GM12891 (cell line): ENCODE measurements at places on chromosomes 3 and 15.

DNA sequence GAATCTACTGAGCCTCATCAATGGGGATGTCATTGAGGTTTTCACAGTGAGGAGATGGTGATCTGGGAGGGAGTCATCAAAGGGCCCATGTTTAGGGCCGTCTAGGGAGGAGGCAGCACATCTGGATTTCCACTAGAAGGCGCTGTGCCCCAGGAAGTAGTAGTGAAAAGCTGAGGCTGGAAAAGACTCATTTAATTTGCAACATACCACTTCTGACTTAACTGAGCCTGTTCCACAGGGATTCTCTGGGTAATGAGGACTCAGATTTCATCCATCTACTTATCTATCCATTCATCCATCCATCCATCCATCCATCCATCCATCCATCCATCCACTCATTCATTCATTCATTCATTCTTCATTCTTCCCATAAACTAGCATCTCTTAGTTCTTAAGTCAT lies 17.4 kb upstream of the SHF start:
- no peak for DNase-seq

GRCh38 chr3:180018543-180018942 lies 18.2 kb downstream of the PEX5L start:
- no peak for DNase-seq

DNA sequence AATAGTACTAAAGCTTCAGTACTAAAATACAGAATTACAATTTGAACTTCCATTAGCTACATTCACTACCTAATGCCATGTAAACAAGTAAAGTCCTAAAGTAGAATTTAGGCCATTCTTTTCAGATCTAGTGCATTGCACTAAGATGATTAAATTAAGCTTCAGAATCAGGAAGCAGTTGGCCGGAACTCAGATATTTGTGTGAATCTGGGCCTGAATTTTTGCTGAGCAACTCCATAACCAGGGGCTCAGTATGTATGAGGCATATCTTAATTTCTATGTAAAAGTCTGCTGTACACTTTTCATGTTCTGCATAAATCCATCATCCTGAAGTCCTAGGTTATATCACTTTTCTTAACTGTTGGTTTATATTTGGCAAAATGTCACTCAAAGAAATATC lies 246.4 kb downstream of the RBMS3 start:
- no peak for DNase-seq

- no peak for DNase-seq
Observed at GRCh38 chr3:118801899-118802298, 232.7 kb downstream of the IGSF11 start.

DNA sequence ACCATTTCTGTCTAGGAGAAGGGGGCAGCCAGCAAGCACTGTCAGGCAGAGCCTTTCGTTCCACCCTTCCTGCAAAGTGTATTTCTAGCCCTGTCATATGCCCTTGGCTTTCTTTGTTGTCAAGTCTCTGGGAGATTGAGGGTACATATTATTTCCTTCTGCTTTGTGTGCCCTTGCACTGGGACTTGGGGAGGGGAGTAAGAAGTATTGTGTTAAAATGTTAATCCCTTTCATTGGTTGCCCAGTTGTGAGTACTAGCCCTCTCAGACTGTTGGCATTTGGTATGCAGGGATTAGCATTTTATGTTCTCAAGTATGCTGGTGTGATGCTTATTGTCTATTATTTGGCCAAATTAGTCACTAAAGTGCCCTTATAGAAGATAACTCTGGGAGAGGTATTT lies 63.9 kb downstream of the RBM6 start:
- DNase-seq = no peak

DNA sequence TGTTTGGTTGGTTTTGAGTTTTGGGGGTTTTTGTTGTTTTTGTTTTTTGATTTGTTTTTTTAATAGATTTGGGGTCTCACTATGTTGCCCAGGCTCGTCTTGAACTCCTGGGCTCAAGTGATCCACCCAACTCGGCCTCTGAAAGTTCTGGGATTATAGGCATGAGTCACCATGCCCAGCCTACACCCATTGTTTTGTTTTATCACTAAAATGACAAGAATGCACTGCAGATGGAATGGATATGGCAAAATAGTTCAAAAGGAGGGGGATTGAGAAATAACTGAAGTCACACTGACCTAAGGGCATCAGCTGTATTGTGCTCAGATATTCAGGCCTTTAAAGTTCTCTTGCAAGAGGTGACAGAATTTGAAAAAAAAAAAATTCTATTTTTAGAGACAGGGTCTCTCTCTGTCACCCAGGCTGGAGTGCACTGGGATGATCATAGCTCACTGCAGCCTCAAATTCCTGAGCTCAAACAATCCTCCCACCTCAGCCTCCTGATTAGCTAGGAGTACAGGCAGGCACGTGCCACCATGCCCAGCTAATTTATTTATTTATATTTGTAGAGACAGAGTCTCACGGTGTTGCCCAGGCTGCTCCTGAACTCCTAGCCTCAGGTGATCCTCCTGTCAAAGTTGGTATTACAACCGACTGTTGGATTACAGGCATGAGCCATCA lies 4.4 kb upstream of the RASA2 start:
- no peak for DNase-seq

GRCh38 chr3:27454914-27455313 lies 29.3 kb downstream of the SLC4A7 start:
- no peak for DNase-seq

DNA sequence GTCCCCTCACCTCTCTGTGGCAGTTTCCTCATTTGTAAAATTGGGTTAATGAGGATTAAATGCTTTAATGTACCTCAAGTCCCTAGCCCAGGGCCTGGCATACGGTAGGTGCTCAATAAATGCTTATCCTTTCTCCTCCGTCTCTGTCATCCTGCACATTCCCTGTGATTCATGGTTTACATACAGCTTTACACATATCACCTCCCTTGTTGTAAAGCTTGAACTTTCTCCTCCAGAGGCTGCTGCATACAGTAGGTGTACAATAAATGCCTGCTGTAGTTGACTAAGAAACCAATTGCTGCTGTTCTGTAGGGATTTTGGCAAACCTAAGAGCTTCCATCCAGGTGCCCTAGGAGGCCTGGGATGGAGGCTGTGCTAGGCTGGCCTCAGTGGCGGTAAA lies 1.5 kb upstream of the CSPG4 start:
- no peak for DNase-seq

DNA sequence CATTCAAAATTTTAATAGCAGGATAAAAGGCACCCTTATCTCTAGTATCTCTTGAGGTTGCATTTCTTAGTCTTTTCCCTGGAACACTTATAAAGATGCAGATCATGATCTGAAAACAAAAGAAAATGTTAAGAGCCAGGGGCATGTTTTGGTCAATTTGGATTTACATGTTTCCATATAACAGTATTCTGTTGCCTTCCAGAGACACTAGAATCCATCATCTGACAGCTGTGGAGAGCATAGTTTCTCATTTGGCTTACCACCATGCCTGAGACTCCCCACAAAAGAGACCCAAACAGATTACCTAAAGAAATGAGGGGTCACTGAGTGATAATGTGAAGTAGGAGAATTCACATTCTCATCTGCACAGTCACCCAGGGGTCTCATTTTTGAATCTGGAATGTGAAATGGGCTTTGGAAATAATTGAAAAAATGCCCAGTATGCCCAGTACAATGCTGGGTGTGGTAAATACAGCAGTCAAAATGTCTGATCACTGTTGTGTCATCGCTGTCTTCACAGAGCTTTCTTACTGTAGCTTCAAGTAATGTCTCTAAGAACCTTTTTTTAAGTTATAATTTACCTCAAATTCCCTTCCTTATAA lies 79.9 kb upstream of the ZBTB20 start:
- DNase-seq = no peak

- DNase-seq = no peak
Observed at GRCh38 chr3:15262021-15262420, 56.0 kb downstream of the CAPN7 start.

DNA sequence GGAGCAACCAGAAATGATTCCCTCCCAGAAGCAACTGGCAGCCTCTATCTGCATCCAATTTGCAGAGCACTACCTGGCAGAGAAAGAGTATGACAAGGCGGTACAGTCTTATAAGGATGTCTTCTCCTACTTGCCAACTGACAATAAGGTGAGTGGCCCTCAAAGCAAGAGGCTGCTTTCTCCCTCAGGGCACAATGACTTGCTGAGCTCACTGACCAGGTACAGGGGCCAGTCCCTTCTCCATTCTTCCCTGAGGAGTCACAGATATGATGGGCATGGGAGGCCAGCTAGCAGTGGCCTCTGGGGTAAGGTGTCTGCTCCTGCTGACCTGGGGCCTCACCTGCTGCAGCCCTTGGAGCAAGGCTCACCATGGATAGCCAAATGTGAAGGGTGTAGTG lies 20.3 kb downstream of the CSRNP1 start:
- DNase-seq = no peak

DNA sequence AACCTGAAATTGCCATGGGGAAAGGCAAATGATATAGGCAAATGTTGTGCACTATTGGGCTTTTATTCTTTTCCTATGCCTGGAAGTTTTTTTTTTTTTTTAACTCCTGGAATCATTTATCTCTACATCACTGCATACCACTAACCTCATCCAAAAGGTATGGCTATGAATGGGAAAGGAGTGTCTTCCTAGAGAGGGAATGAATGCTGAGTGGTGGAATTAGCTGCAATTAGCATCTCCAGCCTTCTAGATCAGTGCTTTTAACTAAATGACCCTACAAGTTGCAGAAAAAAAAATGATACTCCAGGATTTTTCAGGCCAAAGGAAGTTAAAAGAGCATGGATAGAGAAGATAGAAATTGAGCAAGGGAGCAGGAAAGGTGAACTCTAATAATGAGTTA lies 429.8 kb upstream of the PDZRN3 start:
- DNase-seq = no peak

- no peak for DNase-seq
Observed at GRCh38 chr3:49199900-49200281, 28.5 kb downstream of the KLHDC8B start.

DNA sequence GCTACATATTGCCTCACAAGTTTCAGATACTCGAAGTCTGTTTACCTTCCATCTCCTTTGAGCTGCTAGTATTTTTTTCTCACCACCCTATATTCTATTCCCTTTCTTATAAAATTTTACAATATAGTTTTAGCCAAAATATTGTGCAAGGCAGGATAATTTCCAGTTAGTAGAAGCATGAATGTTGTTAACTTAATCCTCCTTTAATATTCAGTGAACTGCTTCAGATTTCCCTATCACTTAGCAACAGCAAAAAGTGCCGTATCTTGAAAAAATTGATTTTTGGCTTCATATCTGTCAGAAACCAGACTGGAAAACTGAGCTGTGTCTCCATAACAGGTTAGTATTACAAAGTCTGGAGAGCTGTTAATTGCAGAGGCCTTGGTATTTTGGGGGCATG lies 24.0 kb downstream of the PLSCR4 start:
- no peak for DNase-seq

DNA sequence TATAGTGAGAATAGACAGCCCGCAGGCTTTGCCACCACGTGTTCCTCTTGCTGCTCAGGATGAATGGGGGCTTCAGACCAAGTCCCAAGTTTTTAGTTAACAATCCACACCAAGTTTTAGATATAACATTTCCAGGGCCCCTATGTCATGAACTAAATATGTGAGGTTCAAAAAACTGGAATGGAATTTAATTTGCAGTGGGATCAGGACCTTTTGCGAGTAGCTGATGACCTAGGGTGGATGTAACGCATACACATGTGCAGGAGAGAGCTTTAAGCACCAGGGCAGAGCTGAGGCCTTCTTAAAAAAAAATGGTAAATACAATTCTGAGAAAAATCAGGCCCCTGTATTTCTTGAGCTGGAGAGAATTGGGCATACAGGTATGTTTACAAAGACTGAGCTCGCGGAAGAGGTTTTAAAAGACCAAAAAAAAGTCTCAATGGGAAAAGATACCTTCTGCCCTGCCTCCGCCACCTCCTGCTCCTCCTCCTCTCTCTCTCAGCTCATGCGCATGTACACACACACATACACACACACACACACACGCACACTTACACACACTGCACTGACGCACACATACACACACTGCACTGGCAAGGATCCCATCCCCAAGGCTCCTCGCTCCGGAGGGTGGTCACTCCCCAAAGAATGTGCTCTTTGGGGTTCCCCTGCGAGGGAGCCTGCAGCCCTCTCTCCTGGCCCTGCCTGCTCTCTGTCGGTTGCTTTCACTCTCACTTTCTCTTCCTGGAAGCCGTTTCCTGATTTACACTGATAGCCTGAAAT lies 48.2 kb upstream of the IGF1R start:
- DNase-seq = peak; percentile 35

- no peak for DNase-seq
Observed at GRCh38 chr15:85354948-85355347, 25.5 kb upstream of the AKAP13 start.

DNA sequence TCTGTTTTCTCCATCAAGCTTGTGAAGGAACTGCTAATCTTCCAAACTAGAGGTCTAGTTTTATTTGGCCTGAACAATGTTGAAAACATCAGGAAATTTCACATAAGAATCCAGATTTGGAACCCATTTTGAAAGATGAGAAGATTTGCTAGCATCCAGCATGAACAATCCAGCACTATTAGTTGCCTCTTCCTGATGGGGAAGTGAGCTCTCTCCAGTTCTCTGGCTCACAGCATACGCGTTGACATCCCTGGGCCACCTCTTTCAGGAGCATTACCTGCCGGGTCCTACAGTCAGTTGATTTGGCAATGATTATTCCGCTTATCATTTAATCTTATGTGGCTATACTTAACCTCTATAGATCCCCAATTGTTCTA lies 10.9 kb downstream of the GPR87 start:
- no peak for DNase-seq

DNA sequence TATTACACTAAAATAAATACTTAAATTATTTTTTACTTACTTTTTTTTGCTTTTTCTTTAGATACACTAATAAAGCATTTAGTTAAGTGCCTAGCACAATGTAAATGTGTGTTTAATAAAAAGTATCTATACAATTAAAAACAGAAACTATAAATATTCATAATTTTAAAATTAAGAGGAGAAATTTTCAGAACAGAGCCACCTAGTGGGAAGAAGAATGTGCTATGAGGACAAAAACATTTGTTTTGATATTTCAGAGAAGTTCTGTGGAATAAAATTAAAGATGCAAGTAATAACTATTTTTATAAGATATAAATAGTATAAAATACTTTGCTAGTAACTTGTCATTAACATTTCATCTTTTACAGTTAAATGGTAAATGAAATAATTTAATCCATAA lies 33.6 kb upstream of the PLSCR5 start:
- no peak for DNase-seq

DNA sequence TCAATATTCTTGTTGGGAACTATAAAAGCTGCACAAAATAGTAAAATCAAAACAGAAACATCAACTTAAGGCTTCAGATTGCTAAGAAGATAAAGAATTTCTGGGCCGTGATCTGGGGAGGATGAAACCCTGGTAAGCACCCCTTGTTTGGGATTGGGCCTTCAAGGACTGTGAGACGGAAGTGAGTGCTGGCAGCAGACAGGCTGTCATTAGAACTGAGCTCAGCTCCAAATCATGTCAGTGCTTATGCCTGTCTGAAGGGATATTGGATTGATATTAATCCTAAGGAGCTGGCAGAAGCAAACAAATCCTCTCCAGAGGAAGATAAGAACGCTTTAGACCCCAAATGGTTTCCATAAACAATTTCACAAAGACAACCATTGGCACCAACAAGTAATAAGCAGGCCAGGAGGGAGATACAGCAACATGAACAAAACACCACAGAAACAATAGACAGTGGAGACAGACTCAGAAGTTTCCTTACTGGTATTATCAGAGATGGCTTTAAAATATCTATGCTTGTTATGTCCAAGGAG lies 72.6 kb upstream of the CTXND1 start:
- no peak for DNase-seq
